ENCODE measurements at places on chromosomes 6 and 20.

DNA sequence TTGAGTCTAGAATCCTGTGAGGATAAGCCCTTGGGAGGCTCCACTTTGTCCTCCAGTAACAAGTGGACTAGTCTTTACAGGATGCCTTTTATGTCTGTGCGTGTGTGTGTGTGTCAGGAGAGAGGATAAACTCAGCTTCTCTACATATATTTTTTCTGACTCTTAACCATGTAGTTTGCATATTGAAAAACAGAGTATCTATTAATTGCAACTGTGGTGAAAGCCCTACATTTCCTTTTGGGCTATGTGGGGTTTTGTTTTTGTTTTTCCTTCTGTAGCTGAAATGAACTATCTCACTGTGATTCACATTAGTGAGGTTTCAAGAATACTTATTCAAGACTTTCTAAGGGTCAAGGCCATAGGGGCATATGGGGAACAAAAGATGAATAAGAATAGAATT lies 17.7 kb downstream of the TPBG start:
- no peak for DNase-seq

GRCh38 chr6:170347091-170347490 lies 40.5 kb downstream of the FAM120B start:
- no peak for DNase-seq

DNA sequence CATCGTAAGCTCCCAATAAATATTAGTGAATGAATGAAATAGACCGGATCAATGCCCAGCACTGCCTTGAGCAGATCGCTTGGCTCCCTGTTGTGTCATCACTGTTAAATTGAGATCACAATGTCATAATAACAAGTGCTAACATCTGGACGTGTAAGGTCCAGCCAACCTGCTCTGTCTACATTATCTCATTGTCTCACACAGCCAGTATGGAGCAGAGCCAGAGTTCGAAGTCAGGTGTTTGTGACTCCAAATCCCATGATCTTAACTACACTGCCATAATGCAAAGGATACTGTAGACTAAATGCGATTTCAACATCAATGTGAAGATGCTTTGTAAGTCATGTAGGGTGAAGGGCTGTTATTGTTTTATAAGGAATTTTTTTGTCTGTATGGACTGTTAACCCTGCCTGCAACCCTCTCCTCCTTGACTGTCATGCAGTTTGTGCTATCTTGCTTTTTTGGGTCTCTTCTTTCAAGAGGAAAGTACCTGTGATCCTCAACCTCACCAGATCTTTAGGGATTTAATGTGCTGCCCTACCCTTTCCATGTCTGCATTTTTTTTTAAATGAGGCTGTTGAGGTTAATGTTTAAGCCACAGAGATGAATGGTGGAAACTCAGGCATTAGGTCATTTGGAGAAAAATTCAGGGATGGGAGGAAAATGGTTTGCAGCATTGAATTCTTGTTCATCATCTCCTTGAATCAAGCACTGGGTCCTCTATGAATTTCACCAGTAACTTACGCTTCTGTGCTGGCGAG lies 49.0 kb upstream of the OCSTAMP start:
- no peak for DNase-seq

DNA sequence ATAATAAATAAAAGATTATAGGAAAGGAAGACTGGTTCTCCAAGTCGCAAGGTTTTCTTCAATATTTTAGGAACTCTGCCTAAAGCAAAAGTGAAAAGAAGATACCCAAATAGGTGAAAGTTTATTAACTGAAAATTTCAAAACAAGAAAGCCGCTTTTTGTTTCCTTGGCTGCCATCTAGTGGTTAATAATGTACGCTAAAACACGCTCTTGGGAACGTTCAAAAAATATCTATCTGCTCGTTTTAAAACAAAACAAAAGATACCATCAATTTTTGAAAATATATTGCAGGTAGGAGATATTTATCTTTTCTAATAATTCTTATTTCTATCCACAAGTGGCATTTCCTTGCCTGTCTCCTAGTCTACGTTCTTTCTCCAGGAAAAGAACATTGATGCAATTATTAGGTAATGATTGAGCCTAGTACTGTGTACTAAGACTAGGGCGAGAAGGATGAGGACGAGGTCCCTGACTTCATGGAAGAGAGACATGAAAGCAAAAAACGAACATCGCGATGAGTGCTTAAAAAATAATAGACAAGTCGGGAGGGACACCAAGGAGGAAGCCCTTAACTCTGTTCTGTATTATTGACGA lies 97.2 kb downstream of the SPTLC3 start:
- no peak for DNase-seq

DNA sequence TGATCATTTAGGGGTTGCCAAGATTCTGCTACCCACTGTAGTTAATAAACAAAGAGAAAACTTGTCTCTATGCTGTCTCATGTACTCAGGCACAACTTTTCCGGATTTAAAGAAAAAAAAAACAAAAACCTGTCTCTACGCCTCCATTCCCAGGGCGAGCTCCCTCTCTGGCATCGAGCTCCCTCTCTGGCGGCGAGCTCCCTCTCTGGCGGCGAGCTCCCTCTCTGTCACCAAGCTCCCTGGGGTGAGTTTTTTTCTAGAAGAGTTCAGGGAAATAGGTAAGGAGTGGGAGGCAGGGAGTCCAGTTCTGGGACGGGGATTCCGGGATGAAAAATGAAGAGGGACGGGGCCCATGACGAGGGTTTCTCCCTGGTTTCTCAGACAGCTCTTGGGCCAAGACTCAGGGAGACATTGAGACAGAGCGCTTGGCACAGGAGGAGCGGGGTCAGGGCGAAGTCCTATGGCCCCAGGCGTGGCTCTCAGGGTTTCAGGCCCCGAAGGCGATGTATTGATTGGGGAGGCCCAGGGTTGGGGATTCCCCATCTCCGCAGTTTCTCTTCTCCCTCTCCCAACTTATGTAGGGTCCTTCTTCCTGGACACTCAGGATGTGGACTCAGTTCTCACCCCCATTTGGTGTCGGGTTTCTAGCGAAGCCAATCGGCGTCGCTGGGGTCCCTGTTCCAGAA lies 16.5 kb upstream of the HLA-A start:
- DNase-seq, result no peak
